ENCODE measurements at places on chromosomes 11 and 22.

DNA sequence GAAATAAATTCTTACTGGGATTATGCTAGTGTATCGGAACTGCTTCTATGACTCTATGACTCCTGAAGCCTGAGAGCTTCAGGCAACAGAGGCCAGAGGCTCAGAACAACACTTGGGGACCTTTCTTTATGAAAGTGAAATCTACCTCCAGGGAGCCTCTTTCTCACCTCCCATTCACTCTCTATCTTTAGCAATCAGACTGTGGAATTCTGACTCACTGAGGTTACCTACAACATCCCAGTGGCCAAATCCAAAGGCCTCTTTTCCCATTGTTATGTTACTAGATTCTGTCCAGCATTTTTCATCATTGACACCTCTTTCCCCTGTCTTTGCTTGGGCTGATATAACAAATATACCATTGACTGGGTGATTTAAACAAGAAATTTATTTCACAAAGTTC, 14.1 kb upstream of the CYB5R2 start:
- DNase-seq: no peak

GRCh38 chr11:21475276-21475675, 717.6 kb upstream of the ANO5 start:
- DNase-seq: no peak

DNA sequence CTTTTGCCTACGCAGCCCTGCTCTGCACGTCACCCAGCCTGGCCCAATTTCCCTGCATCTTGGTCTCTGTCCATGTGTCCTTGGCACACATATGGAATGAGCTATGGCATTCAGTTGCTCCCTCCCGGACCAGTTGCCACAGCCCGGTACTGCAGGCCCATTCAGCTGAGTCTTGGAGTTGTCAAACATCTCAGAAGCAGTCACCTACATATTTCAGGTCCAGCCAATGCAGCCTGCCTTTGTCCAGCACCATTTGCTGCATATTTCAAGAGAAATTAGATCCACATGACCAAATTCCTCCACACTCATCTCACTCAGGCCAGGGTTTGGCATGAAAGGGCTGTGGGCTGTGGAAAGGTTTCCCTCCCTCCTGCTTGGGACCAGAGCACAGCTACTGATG, 76.8 kb downstream of the MN1 start:
- DNase-seq: peak; percentile 49

DNA sequence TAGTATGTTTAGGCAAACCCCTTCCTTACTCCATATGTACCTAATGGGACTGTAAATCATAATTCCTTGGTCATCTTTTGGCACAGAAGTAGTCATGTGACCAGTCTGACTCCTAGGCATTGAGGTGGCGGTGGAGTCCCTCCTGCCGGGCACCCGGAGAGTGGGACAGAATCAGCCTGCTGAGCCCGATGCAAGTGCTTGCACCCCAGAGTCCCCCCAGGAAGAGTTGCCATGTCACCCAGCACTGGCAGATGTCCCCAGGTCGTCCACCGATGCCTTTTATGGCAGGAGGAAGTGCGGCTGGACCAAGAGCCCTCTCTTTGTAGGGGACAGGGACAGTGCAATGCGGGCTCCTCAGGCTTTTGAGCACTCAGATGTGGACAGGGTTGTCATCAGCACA, 500.3 kb downstream of the NELL1 start:
- DNase-seq: no peak

DNA sequence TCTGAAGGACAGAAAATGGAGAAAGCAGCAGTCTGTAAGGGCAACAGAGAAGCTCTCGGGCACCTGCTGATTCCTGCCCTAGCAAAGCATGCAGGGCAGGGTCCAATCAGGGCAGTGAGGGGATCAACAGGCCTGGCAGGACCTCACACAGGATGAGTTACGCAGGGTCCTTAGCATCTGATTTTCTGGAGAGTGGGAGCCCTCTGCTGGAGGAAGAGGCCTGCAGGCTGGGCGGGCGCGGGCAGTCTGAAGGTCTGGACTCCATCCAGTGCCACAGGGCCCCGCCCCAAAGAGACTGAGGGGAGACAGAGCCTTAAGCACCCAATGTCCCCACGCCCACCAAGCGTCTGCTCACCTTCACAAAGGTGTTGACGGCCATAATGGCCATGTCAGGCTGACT, 28.9 kb downstream of the AP1B1 start:
- DNase-seq: no peak

Data from suprapubic skin (tissue), 4 donors.